Activated CD4-positive, alpha-beta T cell treated with anti-CD3 and anti-CD28 coated beads, Interleukin-2, amount 50 U/mL, for 16 hours (primary cell): ENCODE measurements at places on chromosomes 3 and 15.

DNA sequence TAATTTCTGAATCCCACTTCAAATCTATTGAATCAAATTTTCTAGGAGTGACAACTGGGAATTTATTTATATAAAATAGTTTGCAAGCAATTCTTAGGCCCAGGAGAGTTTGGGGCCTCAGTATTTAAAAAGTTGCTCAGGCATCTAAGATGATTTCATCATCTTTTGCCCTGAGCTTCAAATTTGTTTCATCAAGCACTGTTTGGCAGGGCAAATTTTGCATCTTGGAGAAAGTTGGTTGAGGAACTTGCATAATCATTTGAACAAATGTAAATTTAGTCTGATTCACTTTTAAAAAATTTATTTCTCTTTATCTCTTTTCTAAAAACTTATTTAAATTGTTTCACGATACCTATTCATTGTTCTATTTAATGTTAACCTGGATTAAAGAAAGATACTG lies 702.8 kb downstream of the SI start:
- no peak for DNase-seq

GRCh38 chr3:142053835-142054234 lies 95.5 kb downstream of the TFDP2 start:
- DNase-seq = no peak

DNA sequence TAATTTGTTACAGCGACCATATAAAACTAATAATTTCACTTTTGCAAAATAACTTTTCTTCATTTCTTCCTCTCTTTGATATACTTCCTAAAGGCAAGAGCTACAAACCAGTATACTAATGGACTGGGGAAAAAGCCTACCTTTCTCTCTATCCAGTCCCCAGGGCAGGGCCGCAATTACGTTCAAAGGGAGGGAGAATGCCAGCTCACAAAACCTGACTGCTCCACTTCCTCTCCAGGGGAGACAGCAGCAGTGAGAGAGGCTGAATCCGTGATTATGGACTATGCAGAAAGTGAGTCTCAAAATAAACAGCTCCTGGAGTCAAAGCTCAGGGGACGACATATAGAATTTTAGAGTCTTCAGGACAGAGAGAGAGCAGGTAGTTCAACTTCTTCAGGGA lies 126.9 kb upstream of the HES1 start:
- DNase-seq = no peak

DNA sequence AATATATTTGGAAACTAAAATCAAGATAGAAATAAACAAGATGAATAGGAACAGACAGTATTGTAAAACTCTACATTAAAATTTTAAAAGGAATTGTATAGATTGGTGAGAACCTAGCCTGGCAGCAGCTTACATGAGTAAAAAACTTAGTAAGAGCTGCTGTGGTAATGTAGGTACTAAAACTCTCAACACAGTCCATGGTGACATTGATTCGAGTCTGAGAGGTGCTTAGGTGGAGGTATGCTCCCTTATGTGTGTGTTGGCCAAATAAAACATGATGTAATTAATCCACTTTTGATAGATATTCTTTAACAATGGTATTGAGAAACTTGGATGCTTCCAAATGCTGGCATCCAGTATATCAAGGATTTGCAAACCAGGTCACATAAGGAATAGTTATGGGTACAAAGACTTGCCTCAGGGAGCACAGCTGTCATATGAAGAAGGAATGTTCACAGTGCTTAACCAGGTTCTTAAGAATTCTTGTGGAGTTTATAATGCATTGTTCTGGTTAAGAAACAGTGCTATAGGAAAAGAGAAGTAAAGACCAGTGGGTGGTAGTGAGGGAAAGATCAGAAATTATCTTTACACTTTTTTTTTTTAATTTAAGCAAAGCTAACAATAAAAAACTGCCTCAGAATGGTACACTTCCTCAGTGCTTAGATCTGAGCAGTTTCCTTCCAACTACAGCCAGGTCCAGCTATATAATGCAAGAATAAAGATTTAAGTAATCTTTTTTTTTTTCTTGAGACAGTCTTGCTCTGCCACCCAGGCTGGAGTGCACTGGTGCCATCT lies 24.6 kb upstream of the IL20RB start:
- DNase-seq = no peak

DNA sequence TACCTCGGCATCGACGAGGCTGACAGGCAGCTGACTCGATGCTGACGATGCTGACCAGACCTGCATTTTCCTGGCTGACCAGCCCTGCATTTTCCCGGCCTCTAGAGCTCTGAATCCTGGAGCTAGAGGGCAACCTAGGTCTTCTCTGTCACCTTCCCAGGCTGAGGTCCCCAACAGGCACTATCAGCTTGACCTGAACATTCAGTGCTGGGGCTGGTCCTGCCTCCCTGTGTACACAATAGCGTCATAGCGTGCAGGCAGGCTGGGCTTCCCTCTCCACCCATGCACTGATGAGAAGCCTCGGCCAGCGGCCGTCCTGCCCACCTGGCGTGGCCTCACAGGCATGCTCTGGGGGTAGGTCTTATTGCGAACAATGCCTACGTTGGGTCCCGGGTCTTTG lies 62.3 kb upstream of the SNRPA1 start:
- DNase-seq = no peak

DNA sequence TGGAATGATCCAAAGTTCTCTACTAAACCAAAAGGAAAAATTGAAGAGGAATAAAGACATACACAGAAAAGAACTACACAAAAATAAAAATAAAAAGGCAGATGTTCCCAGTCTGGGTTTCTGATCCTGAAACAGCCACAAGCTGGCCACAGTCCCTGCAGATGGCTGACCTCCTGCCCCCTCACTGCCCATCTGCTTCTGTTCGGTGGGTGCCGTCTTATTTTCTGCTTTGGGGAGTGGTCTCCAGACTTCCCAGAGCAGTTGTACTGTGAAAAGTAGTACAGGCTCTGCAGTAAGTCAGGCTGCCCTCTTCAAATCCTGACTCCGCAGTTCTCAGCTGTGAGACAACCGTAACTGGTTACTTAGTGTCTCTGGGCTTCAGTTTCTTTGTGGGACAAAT lies 94.5 kb downstream of the ARNT2 start:
- no peak for DNase-seq

GRCh38 chr3:72041511-72041910 lies 256.6 kb upstream of the PROK2 start:
- DNase-seq = no peak

GRCh38 chr3:186815435-186815834 lies 9.2 kb upstream of the RFC4 start:
- DNase-seq = no peak

DNA sequence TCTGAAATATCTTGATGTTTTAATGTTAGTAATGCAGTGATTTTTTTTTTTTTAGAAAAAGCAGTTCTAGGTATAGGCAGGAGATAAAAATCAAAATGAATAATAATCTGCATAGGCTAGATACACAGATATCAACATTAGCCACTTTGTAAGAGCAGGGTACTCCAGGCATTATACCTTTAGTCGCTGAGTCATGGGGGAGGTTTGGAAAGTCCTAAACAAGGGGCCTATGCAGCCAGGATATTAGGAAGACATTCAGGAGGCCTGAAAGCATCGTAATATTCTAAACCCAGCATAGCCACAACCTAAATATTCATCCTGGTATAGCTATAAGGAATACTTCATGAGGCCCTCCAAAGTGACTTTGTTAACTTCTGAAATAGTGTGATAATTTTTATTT lies 258.1 kb upstream of the NECTIN3 start:
- DNase-seq = no peak
